ENCODE measurements at places on chromosomes 3 and 15. TPM values are rescaled to one million over a fixed set of nuclear protein-coding genes. Genes with fewer than 3 reads are reported as not detected.

- no peak for DNase-seq
These were observed 188.6 kb upstream of the TBL1XR1 start for GRCh38 chr3:177385831-177386301.

GRCh38 chr3:30042274-30042859, 564.0 kb upstream of the TGFBR2 start:
- DNase-seq = peak; percentile 54

DNA sequence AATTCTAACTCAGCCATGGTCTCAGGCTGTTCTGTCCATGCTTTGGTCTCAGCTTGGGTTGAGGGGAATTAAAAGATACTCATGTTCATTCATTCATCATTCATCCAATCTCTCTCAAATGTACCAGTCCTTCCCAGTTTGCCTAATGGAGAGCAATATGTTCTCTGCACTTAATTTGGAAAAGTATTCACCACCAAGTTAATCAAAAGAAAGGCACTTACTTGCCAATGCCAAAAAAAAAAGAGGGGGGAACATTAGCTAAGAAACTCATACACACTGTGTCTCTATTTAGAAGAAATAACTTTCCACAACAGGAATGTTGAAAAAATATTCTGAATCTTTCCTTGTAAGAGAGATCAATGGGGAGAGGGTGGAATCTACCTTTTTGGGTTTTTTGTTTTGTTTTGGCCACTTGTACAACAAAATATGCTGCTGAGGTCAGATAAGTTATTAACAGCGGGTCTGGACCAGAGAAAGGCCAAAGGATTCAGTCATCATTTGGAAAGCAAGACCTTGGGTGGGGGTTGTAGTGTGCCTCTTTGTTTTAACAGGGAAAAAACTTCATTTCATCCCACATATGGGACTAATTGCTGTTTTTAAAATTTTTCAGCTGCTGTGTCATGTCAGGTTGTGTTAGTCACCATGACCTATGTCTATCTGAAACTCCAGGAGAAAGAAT, 152.3 kb downstream of the FBN1 start:
- DNase-seq = no peak

DNA sequence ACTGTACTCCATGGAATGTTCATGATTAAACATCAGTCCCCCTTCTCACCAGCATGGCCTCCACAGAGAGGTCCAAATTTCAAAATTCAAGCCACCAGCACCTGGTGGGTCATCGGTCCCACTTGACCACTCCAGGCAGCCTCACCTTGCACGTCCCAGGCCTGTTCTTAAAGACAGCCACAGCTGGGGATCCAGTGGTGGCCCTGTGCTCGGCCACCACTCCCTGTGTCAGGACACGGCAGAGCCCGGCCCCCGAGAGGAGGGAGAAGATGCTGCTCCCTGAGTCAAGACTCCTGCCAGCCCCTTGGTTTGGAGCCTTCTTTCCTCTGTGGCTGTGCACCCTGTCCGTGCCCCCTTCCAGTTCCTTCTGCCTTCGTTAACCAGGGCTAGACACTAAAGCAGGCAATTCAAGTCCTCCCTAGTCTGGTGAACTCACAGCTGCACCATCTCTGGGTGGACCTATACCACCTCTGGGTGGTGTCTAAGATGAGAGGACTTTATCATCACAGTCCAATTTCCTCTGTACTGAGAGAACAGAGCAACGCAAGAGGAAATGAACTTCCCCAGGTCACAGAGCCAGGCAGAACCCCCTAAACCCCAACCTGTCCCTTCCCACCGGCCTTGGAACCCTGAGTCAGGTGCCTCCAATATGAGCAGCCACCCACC, 97.1 kb downstream of the MEGF11 start:
- no peak for DNase-seq

GRCh38 chr3:62131620-62132019, 241.7 kb downstream of the FEZF2 start:
- DNase-seq = no peak

DNA sequence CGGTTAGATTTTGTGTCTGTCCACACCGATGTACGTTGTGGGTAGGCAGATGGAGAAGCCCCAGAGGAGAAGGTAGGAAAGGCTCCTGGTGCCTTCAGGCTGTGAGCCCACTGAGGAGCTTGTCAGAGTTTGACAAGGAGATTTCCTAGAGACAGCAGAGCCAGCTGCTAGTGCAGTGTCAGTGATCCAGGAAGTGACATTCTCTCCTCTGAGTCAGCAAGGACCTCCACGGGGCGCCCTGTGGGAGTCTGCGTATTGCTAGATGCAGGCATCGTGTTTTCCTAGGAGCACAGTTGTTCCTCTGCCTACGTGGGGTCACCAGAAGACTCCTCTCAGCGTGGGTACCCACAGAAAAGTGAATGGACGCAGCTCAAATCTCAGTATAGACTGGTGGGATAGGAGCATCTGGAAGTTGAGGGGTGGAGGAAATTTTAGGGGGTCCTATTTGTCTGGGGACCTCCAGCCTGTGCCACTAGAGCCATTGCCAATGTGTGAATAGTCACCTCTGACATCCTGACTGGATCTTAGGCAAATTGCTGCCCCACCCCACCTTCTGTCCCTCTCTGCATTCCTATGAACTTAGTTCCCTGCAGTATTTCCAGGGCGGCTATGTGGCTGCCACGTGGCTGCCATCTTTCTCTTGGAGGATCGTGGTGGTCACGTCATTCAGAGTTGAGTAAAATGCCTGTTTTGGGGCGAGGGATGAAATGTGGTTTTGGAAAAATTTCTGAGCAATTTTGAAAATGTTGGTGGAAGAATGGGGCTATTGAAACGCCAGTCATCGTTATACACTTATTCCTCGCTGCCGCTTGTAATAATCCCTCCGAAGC, 84.8 kb upstream of the KLHL25 start:
- DNase-seq = no peak

DNA sequence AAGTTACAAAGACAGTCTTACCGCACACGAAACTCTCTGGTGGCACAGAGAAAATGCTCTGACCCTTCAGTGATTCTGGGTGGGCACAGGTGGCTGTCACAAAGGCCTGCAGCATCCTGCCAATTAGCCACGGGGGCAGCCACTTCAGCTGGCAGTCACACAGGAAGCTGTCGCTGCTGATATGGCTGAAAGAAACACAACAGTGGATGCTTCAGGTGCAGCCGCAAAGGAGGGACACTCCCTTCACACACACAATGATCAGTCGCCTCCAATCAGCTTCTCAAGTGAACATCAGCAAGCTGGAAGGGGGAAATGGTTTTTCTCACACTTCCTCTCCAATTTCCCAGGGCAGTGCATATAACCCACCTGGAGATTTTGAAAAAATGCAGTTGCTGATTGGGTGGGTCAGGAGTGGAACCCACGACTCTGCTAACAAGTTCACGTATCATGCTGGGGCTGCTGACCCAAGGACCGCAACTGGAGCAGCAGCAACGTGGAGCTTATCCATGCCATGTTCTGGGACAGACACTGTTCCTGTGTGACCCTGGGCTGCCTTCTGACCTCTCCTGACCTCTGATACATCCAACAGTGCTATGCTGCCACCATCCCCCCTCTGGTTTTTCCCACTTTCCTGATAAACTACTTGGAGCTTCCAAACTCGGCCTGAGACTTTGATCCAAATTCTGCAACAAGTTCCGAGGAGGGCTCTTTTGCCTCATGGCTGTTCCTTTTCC, 106.6 kb downstream of the LRIG1 start:
- DNase-seq = no peak

DNA sequence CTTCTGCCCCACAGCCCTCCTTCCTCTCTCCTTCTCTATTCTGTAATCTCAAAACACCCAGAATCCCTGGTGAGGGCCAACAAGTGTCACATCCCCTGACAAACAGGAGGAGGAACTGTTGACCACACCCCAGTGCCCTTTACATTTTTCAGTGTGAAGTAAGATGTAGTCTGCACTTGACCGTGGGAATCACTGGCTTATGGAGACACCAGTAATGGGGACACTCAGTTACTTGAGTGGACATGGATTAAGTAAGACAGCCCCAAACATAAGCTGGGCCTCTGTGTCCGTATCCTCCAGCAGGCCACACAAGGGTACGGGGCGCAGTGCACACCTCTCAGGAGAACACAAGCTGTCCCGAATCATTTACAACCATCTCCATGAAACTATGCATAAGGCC, 28.4 kb upstream of the LIMD1 start:
- no peak for DNase-seq

- no peak for DNase-seq
These were observed 26.0 kb downstream of the PPCDC start for GRCh38 chr15:75049392-75049791.

DNA sequence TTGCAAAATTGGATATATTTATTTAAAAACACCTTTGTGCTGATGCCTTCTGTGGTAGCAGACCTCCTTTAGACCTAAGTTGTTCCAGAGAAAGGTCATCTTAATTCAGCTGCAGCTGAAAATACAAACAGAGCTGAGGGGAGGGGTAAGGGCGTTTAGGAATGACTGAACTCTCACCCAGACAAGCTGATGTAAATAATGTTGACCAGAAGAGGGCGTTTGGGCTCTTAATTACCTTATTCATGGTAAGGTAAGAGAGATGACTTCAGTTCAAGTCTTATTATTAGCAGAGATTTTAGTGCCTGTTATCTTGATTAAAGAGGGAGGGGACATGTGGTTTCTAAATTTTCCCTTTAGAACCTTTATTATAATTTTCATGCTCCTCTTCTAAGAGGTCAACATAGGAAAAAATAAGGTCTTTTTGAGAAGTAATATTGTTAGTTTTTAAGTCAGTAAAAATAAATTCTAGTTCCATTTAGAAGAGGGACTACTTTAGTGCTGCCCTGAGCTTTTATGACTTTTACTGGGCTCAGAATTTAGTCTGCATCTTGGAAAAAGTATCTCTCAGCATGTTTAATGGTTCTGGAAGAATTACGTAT, 46.3 kb downstream of the GPR171 start:
- no peak for DNase-seq

DNA sequence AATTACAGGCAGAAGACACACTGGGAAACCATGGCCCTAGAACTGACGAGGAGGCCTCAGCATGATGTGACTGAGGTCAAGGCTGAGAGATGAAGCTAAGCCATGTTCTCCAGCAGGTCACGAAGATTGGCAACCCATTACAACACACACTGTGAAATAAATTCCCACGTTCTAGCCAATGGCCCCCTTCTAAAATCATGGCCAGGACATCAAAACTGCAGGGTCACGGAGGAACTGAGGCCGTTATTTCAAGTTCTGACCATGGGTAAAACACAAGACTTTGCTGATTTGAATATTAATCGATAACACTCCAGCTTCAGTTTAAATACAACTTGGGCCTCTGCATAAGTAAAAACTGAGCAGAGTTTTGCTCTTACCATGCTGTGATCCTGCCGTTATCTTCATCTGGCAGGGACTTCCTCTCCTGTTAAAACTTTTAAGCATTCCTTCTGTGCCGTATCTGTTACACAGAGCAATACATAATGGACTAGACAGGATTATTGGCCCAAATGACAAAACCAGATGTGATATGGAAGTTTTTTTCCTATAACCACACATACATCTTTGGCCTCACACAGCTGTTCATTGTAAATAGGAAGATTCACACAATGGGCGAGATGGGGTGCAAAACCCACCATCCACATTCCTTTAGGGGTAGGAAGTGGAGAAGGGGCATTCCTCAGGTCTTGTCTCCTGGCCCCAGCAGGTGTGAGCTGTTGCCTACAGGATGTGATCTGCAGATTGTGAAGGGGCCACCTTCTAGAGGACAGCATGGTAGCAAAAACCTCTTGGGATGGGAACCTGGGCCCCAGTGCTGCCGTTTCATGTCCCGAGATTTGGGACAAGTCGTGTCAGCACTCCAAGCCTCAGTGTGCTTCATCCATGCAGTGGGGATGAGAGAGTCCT, 207.4 kb downstream of the OPA1 start:
- DNase-seq = no peak

DNA sequence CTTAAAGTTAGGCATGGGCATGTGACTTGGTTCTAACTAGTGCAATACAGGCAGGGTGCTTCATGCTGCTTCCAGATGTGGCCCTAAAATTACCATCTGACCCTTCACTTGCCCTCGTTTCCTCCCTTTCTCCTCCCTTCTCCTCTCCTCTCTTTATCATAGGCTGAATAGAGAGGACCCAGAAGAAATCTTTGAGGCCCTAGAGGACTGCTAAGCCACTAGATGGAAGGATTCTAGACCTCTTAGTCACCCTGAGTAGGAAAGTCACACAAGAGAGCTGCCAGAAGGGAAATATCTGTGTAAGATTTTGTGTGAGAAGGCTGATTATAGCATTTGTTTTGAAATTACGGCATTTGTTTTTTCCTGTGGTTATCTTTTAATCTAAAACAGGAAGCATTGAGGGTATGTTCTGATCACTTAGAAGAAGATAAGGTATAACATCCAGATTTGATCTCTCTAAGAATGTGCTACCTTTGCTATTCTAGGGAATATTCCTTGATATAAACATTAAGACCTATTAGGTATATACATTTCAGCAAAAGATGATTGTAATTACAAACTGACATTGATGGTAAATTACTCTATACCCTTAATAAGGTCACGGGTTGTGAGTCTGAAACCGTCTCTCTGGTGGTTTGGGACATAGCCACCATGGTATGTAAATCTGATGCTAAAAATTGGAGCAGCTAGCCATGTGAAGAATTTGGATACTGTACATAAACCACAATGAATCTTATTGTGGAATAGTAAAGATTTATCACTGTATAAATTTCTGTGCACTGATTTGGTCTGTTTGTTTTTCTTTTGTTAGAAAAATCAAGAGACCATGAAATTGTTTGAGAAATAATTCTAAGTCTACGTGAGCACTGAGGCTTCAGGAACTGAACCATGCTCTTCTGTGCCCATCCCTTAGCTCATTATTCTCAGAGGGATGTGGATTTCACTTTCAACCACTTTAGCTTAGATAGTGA, 84.1 kb downstream of the TP63 start:
- DNase-seq = no peak

GRCh38 chr3:128338536-128339330, 128.0 kb downstream of the DNAJB8 start:
- DNase-seq = no peak

The SOX14 gene
- not detected for polyA plus RNA-seq

The PRSS50 gene
- polyA plus RNA-seq = 3.3 TPM

The RGMA gene
- polyA plus RNA-seq = 13.3 TPM

Measured in left renal pelvis (tissue), 4 donors.